Liver (tissue), 10 donors: ENCODE measurements at places on chromosomes 4 and X. TPM values are rescaled to one million over a fixed set of nuclear protein-coding genes. Genes with fewer than 3 reads are reported as not detected.

Gene UGT8
- total RNA-seq, result not detected

Gene TCEANC
- total RNA-seq, result 7.7 TPM

Gene DLG3
- 2.8 TPM for total RNA-seq

Gene MAGEB10
- not detected for total RNA-seq

Gene TLR1
- 10.0 TPM for total RNA-seq

Gene SHOX
- not detected for total RNA-seq

Gene CDKL5
- 2.4 TPM for total RNA-seq

Gene PABPC1L2A
- not detected for total RNA-seq

Gene NEIL3
- 0.08 TPM for total RNA-seq

DNA sequence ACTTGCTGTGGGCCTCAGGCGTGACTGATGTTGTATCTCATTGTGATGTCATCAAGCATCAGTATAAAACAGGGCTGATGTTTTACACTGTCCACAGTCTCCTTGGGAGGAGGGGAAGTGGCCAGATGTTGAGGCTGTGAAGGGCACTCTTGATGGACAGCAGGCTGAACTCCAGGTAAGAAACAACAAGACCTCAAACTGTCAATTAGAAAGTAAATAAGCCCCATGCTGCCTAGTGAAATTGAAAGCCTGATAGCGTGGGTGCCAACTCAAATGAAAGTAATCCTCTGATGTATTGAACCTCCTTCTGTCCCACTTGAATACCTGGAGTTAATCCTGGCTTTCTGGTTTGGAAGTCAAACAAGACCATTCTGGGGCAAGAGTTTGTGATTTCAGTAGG lies 19.7 kb downstream of the VSIG1 start:
- no peak overlapping the region for H3K27ac ChIP-seq
- H3K27me3 ChIP-seq, result no peaks in the 10 kb centered on the region
- H3K4me1 ChIP-seq, result no peaks in the 10 kb centered on the region

DNA sequence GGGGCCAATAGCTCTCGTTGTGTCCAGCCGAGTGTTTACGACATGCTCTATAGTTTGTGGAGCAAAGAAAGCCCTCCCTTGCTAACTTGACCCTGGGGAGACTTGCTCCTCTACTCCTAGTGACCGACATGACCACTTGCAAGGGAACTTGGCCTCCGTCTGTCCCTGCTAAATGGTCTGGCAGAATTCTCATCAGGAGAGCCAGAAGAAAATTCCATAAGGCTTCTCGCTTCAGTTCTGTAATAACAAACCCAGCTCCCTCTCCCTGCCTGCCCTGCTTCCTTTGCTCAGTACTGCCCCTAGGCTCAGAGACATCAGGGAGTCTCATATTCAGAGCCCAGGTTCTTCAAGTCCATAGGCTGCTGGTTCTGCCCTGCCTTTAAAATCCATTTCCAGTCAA lies 13.0 kb downstream of the DOCK11 start:
- no peaks in the 10 kb centered on the region for H3K27me3 ChIP-seq
- no peaks in the 10 kb centered on the region for H3K4me1 ChIP-seq
- H3K36me3 ChIP-seq, result no peaks in the 10 kb centered on the region
- no peak for DNase-seq
- H3K4me3 ChIP-seq, result no peak overlapping the region

GRCh38 chrX:16418650-16419049 lies 231.3 kb upstream of the S100G start:
- H3K27me3 ChIP-seq, result no peaks in the 10 kb centered on the region
- no peak overlapping the region for H3K4me3 ChIP-seq
- no peaks in the 10 kb centered on the region for H3K4me1 ChIP-seq
- H3K27ac ChIP-seq, result no peak overlapping the region
- no peaks in the 10 kb centered on the region for H3K36me3 ChIP-seq

GRCh38 chrX:41543668-41544067 lies 96.5 kb downstream of the NYX start:
- no peak overlapping the region for H3K4me3 ChIP-seq
- no peak overlapping the region for H3K27ac ChIP-seq
- H3K4me1 ChIP-seq, result no peaks in the 10 kb centered on the region
- DNase-seq, result no peak
- H3K36me3 ChIP-seq, result peaks cover 2% of the 10 kb centered on the region

- no peak for DNase-seq
- H3K36me3 ChIP-seq, result no peaks in the 10 kb centered on the region
- H3K27ac ChIP-seq, result no peak overlapping the region
- H3K4me1 ChIP-seq, result peaks cover 5% of the 10 kb centered on the region
- no peaks in the 10 kb centered on the region for H3K27me3 ChIP-seq
Observed at GRCh38 chr4:155950461-155950860, 3.2 kb downstream of the CTSO start.

DNA sequence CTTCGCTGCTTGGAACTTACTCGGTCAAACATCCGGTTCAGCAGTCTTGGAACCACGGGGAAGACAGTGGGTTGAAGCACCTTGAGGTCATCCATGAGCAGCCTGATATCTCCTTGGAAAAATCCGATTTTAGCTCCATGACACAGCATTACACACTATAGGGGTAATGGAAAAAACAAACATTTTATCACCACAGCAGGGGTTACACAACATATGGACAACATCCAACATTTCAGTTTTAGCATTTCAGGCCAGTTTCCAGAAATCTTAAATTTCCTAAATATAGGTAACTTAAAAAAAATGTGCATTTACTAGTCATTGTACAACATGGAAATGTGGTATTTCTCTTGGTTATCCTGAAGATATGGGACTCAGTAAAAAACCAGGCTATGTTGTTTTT lies 34.4 kb upstream of the CENPU start:
- DNase-seq, result no peak
- H3K36me3 ChIP-seq, result peaks cover 24% of the 10 kb centered on the region
- no peaks in the 10 kb centered on the region for H3K27me3 ChIP-seq
- H3K4me1 ChIP-seq, result no peaks in the 10 kb centered on the region
- H3K27ac ChIP-seq, result no peak overlapping the region

DNA sequence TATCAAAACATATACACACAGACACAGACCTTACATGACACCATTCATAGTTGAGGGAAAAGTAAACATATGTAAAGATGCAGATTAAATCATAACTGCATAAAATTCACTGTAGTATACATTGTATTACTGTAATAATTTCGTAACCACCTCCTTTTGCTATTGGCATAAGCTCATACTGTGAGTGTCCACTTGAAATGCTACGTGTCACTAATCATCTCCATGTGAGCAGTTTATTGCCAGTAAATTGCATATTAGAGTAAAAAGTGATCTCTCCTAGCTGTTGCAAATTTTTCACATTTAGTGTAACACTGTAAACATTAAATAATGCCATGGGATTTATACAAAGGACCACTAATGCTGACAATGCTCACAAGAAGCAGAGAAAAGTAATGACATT lies 256.7 kb upstream of the GNPDA2 start:
- no peaks in the 10 kb centered on the region for H3K4me1 ChIP-seq
- no peaks in the 10 kb centered on the region for H3K36me3 ChIP-seq
- H3K27me3 ChIP-seq, result no peaks in the 10 kb centered on the region
- DNase-seq, result no peak

GRCh38 chr4:16516796-16517439 lies 290.6 kb upstream of the TAPT1 start:
- H3K4me3 ChIP-seq, result no peak overlapping the region
- H3K27me3 ChIP-seq, result no peaks in the 10 kb centered on the region
- H3K27ac ChIP-seq, result no peak overlapping the region
- DNase-seq, result no peak
- no peaks in the 10 kb centered on the region for H3K36me3 ChIP-seq

DNA sequence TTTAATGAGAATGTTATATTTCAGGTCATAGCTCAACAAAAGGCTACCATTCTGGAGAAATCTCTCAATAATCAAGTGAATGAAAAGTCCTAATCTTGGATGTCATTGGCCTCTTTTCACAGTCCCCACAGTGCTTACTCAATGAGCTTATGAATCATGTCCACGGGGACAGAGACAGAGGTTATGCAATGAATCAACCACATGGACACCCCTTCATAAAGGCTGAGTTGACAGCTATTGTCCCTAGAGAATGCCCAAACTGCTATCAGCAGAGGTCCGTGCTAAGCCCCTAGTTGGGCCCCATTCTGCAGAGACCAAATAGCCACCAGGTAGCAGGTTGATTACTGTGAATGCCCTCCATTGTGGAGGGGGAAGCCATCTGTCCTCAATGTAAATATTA lies 158.1 kb downstream of the LHFPL1 start:
- H3K4me1 ChIP-seq, result no peaks in the 10 kb centered on the region
- no peaks in the 10 kb centered on the region for H3K27me3 ChIP-seq
- DNase-seq, result no peak
- no peak overlapping the region for H3K27ac ChIP-seq
- H3K4me3 ChIP-seq, result no peak overlapping the region

DNA sequence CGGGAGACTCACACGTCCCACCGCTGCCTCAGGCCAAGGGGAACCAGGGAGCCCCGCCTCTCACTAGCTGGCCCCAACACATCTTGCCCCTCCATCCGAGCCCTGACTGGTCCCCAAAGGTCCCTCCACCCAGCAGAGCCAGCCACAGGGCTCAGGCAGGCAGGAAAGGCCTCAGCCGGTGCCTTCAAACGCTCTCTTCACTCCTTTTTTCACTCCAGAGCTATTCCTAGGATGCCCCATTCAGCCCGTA lies 1.5 kb upstream of the ARHGAP4 start:
- peak overlapping the region; percentile 65 for H3K4me3 ChIP-seq
- peak overlapping the region; percentile 95 for H3K27ac ChIP-seq
- H3K27me3 ChIP-seq, result no peaks in the 10 kb centered on the region
- no peak for DNase-seq
- H3K4me1 ChIP-seq, result peaks cover 7% of the 10 kb centered on the region

- H3K27me3 ChIP-seq, result no peaks in the 10 kb centered on the region
- H3K4me3 ChIP-seq, result no peak overlapping the region
- DNase-seq, result no peak
- peaks cover 1% of the 10 kb centered on the region for H3K4me1 ChIP-seq
Observed at GRCh38 chr4:124423160-124423559, 289.4 kb downstream of the ANKRD50 start.

- DNase-seq, result no peak
- peaks cover 2% of the 10 kb centered on the region for H3K27me3 ChIP-seq
- no peaks in the 10 kb centered on the region for H3K4me1 ChIP-seq
- H3K4me3 ChIP-seq, result no peak overlapping the region
- no peaks in the 10 kb centered on the region for H3K36me3 ChIP-seq
Observed at GRCh38 chr4:107283587-107284559, 247.8 kb upstream of the DKK2 start.

- peaks cover 51% of the 10 kb centered on the region for H3K36me3 ChIP-seq
- H3K4me3 ChIP-seq, result no peak overlapping the region
- H3K4me1 ChIP-seq, result no peaks in the 10 kb centered on the region
- H3K27me3 ChIP-seq, result no peaks in the 10 kb centered on the region
- H3K27ac ChIP-seq, result no peak overlapping the region
- DNase-seq, result no peak
Observed at GRCh38 chrX:41224605-41225004, 109.4 kb upstream of the DDX3X start.

DNA sequence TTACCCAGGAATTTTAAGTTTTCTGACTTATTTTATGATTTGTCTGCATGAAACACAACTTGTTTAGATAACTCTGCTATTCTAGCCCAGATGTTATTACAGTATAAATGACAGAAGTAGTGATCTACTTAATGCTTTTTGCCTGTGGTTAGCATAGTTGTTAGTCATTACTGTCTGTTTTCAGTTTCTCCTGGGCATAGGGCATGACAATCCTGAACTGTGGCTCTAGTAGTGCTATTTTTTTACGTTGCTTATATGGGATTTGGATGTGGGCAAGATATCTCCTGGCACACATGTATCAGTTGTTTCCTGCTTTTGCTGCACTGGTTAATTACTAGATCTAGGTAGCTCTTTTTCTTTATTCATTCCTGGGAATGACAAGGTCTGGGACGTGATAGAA lies 1005.8 kb downstream of the PCDH18 start:
- H3K4me1 ChIP-seq, result no peaks in the 10 kb centered on the region
- H3K36me3 ChIP-seq, result no peaks in the 10 kb centered on the region
- no peak for DNase-seq
- no peak overlapping the region for H3K27ac ChIP-seq

- no peaks in the 10 kb centered on the region for H3K4me1 ChIP-seq
- no peak overlapping the region for H3K4me3 ChIP-seq
- no peak overlapping the region for H3K27ac ChIP-seq
- no peaks in the 10 kb centered on the region for H3K36me3 ChIP-seq
Observed at GRCh38 chr4:34826660-34827059, 1417.7 kb downstream of the ARAP2 start.

DNA sequence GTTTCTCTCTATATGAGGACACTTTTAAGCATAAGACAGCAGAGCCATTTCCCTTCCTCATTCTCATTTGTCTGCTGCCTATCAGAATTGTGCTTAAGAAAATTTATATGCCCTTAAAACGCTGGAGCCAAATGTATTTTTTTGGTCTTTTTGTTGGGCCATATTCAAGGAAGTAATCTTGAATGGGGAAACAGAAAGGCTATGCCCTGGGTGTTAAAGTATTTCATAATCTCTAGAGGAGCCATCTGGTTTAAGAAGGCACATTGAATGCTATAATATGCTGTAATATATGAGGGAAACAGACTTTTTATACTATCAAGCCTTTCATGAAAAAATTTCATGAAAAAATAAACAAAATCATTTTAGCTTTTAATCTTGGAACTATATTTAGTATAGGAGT lies 4.3 kb downstream of the DMD start:
- H3K36me3 ChIP-seq, result no peaks in the 10 kb centered on the region
- H3K4me1 ChIP-seq, result no peaks in the 10 kb centered on the region
- no peak for DNase-seq
- no peak overlapping the region for H3K4me3 ChIP-seq
- H3K27ac ChIP-seq, result no peak overlapping the region

DNA sequence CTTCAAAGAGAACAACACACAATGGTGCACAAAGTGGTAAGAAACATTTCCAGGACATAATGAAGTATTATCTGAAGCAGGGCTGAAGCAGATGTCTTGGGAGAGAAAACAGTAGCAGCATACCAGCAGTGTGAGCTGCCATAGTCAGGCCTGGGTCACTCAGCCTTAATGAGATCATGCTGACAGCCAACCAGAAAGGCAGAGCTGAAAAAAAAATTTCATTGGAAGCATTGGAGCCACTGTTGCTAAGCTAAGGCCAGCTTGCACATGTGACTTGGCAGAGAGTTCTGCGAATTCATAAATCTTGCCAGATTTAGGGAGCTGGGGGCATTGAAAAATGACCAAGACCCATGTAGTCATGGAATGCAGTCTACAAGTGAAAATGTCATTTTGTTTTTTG lies 444.0 kb upstream of the PITX2 start:
- no peak overlapping the region for H3K4me3 ChIP-seq
- no peaks in the 10 kb centered on the region for H3K27me3 ChIP-seq
- H3K4me1 ChIP-seq, result no peaks in the 10 kb centered on the region
- H3K27ac ChIP-seq, result no peak overlapping the region

DNA sequence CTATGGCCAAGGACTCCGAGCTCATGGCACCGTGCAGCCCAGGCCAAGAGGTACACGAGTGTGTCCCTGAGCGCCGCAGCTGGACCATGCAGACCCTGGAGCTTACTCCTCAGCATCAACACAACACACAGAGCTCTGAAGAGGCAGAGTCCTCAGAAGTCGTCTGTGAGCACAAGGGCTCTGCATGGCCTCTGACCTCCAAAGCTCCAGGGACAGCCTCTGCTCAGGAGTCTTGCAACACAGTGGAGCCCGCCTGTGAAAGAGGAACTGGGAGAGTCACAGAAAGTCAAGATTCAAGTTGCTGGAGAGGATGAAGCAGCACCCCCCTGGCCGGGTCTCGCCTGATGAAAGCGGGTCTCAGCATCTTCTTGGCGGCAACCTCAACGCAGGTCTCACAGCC lies 2.9 kb downstream of the LRPAP1 start:
- no peaks in the 10 kb centered on the region for H3K27me3 ChIP-seq
- DNase-seq, result peak; percentile 41
- no peak overlapping the region for H3K27ac ChIP-seq
- H3K4me1 ChIP-seq, result peaks cover 11% of the 10 kb centered on the region
- peaks cover 4% of the 10 kb centered on the region for H3K36me3 ChIP-seq
- H3K4me3 ChIP-seq, result no peak overlapping the region
